Karpas-422 (cell line): ENCODE measurements at places on chromosomes 1 and 21. TPM values are rescaled to one million over a fixed set of nuclear protein-coding genes. Genes with fewer than 3 reads are reported as not detected.
A peak's percentile ranks its signal among the peaks of the same experiment; 100 is the strongest.

SELL gene
- total RNA-seq = not detected in 2 replicates

GRCh38 chr1:20187813-20188454 lies 1.6 kb upstream of the PLA2G2C start:
- H3K36me3 ChIP-seq = no peaks in the 10 kb centered on the region
- H3K27ac ChIP-seq = no peak overlapping the region
- peaks cover 29% of the 10 kb centered on the region for H3K4me1 ChIP-seq
- H3K27me3 ChIP-seq = no peaks in the 10 kb centered on the region
- H3K4me3 ChIP-seq = no peak overlapping the region
- no peak for DNase-seq

- peaks cover 4% of the 10 kb centered on the region; the same call in 1 of the 2 replicates for H3K4me1 ChIP-seq
- DNase-seq = no peak
- H3K27ac ChIP-seq = no peak overlapping the region
- no peaks in the 10 kb centered on the region for H3K36me3 ChIP-seq
These were observed 90.9 kb downstream of the TMEM200B start for GRCh38 chr1:29032841-29033240.

DNA sequence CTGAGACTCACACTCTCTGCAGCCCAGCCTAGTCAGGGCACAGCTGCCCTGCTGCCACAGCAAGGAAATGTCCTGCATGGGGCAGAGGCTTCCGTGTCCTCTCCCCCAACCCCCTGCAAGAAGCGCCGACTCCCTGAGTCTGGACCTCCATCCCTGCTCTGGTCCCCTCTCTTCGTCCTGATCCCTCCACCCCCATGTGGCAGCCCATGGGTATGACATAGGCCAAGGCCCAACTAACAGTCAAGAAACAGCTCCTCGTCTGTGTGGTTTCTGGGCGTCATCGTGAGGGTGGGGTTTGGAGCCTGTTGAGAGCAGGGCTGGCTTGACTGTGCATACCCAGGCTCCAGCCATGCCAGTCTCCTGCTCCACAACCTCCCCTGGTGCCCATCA lies 19.5 kb downstream of the FAAH start:
- H3K4me1 ChIP-seq = no peaks in the 10 kb centered on the region
- DNase-seq = peak; percentile 74
- no peaks in the 10 kb centered on the region for H3K36me3 ChIP-seq
- H3K27me3 ChIP-seq = no peaks in the 10 kb centered on the region; the same call in 1 of the 2 replicates

TMEM234 gene
- total RNA-seq = 11.2 and 11.6 TPM in 2 replicates

DNA sequence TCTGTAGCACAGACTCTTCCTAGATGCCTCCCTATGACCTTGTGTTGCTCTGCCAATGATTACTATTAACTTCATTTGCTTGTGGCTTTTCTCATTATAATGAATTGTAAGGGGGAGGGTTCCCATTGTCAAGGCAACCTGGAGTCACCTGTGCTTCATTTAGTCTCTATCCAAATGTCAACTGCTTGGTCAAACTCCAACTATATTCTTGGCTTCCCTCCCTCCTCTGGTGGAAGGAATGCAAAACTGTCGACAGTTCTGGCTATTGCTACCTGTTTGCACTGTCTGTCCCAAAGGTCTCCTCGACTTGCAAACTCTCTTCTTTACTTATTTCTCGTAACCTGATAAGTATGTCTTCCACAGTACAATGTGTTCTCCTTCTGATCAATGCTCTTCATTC lies 100.3 kb downstream of the CACNA1E start:
- no peaks in the 10 kb centered on the region for H3K36me3 ChIP-seq
- no peak overlapping the region for H3K27ac ChIP-seq
- H3K4me1 ChIP-seq = no peaks in the 10 kb centered on the region
- no peak overlapping the region for H3K4me3 ChIP-seq

NR5A2 gene
- not detected in 2 replicates for total RNA-seq

NFIA gene
- 15.8 and 38.3 TPM in 2 replicates for total RNA-seq

DNA sequence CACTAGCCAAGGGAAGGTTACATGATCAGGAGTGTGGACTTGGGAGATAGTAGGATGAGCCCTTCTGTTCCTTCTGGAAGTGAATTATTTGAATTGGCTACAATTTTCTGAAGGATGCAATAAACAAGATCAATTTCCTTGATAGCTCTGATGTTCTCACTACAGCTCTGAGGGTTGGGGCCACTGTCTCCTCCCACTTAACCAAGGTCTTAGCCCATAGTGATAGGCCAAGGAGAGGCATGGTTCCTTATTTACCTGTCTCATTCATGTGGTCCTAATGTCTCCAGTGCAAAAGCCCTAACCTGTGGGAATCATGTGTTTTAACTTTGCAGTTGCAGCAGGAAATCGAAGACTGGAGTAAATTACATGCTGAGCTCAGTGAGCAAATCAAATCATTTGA lies 34.8 kb downstream of the MIA3 start:
- H3K27ac ChIP-seq = no peak overlapping the region
- DNase-seq = no peak
- no peak overlapping the region for H3K4me3 ChIP-seq
- H3K4me1 ChIP-seq = no peaks in the 10 kb centered on the region; the same call in 1 of the 2 replicates

DISP3 gene
- 0.04 and 0.25 TPM in 2 replicates for total RNA-seq

- no peak overlapping the region for H3K4me3 ChIP-seq
- no peaks in the 10 kb centered on the region for H3K4me1 ChIP-seq
- H3K27me3 ChIP-seq = no peaks in the 10 kb centered on the region
- DNase-seq = no peak
- no peaks in the 10 kb centered on the region for H3K36me3 ChIP-seq
- no peak overlapping the region for H3K27ac ChIP-seq
These were observed 67.1 kb upstream of the CAPZB start for GRCh38 chr1:19552291-19553010.

- H3K4me1 ChIP-seq = no peaks in the 10 kb centered on the region
- no peaks in the 10 kb centered on the region for H3K36me3 ChIP-seq
These were observed 13.5 kb downstream of the COL6A1 start for GRCh38 chr21:45994759-45995685.

- H3K36me3 ChIP-seq = no peaks in the 10 kb centered on the region
- no peaks in the 10 kb centered on the region for H3K27me3 ChIP-seq
- peaks cover 26% of the 10 kb centered on the region for H3K4me1 ChIP-seq
- DNase-seq = peak; percentile 85
- no peak overlapping the region for H3K27ac ChIP-seq
- H3K4me3 ChIP-seq = no peak overlapping the region
These were observed 83.9 kb downstream of the FASLG start for GRCh38 chr1:172742599-172743500.

GRCh38 chr1:151175041-151175741 lies 590 bp downstream of the TMOD4 start:
- no peak overlapping the region for H3K4me3 ChIP-seq
- no peaks in the 10 kb centered on the region for H3K27me3 ChIP-seq
- peaks cover 14% of the 10 kb centered on the region; the same call in 1 of the 2 replicates for H3K36me3 ChIP-seq
- no peaks in the 10 kb centered on the region for H3K4me1 ChIP-seq

C1orf74 gene
- 3.2 and 4.0 TPM in 2 replicates for total RNA-seq

GPR153 gene
- 3.4 and 3.9 TPM in 2 replicates for total RNA-seq

CR1 gene
- not detected in 2 replicates for total RNA-seq

TNNT2 gene
- 0.11 and 0.37 TPM in 2 replicates for total RNA-seq

TEX38 gene
- 0.37 TPM in 1 of 2 replicates, not detected in the other for total RNA-seq

GRCh38 chr1:197141575-197141974 lies 4.9 kb downstream of the ASPM start:
- DNase-seq = no peak
- peaks cover 36% of the 10 kb centered on the region for H3K4me1 ChIP-seq
- H3K27me3 ChIP-seq = no peaks in the 10 kb centered on the region
- no peak overlapping the region for H3K4me3 ChIP-seq
- no peak overlapping the region for H3K27ac ChIP-seq
- peaks cover 48% of the 10 kb centered on the region for H3K36me3 ChIP-seq

DNA sequence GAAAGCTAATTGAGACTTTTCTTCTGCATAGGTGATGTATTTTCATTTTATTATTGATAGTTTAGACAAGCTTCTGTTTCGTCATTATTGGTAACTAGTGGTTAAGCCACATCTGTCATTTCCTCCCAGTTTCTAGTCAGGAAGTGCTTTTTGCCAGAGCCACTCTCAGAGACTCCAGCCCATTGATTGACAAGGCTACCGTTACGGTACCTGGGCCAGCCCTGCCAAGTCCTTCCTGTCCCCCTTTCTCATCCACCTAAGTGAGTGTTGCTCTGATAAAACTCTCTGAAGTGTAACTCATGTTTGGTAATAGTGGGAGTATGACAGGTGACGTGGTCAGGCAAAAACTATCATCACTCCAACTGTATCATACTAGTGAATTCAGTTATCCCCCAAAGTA lies 29.6 kb upstream of the AGL start:
- no peak overlapping the region for H3K4me3 ChIP-seq
- DNase-seq = no peak
- H3K36me3 ChIP-seq = no peaks in the 10 kb centered on the region
- no peaks in the 10 kb centered on the region; the same call in 1 of the 2 replicates for H3K4me1 ChIP-seq
- H3K27me3 ChIP-seq = no peaks in the 10 kb centered on the region
- no peak overlapping the region for H3K27ac ChIP-seq

GRCh38 chr1:36135330-36135667 lies 10.3 kb upstream of the COL8A2 start:
- no peaks in the 10 kb centered on the region for H3K27me3 ChIP-seq
- H3K4me3 ChIP-seq = no peak overlapping the region
- no peaks in the 10 kb centered on the region for H3K4me1 ChIP-seq
- DNase-seq = no peak
- H3K27ac ChIP-seq = no peak overlapping the region

TSNAX gene
- 29.0 and 45.4 TPM in 2 replicates for total RNA-seq

DNA sequence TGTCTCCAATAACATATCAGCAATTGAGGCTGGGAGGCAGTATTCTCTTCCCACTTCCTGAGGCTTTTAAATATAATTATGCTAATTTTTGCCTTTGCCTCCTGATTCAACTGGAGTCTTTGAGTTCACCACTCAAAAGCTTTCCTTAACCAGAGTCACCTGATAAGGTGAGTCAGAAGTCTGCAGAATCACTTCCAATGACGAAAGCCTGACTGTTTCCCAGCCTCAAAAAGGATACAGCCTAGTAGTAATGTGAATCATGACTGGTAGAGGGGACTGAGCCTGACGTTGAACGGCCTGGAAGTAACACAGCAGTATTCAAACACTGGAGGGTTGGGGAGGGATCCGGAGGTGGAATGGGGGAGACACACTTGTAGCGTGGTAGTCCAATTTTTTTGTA lies 10.4 kb upstream of the MRPL9 start:
- no peaks in the 10 kb centered on the region for H3K4me1 ChIP-seq
- no peaks in the 10 kb centered on the region for H3K27me3 ChIP-seq
- no peaks in the 10 kb centered on the region for H3K36me3 ChIP-seq
- DNase-seq = no peak

GRCh38 chr1:200116324-200116723 lies 88.8 kb downstream of the NR5A2 start:
- no peaks in the 10 kb centered on the region for H3K4me1 ChIP-seq
- H3K27ac ChIP-seq = no peak overlapping the region
- no peaks in the 10 kb centered on the region for H3K36me3 ChIP-seq
- no peak overlapping the region for H3K4me3 ChIP-seq
- no peaks in the 10 kb centered on the region for H3K27me3 ChIP-seq
- DNase-seq = peak; percentile 19

DNA sequence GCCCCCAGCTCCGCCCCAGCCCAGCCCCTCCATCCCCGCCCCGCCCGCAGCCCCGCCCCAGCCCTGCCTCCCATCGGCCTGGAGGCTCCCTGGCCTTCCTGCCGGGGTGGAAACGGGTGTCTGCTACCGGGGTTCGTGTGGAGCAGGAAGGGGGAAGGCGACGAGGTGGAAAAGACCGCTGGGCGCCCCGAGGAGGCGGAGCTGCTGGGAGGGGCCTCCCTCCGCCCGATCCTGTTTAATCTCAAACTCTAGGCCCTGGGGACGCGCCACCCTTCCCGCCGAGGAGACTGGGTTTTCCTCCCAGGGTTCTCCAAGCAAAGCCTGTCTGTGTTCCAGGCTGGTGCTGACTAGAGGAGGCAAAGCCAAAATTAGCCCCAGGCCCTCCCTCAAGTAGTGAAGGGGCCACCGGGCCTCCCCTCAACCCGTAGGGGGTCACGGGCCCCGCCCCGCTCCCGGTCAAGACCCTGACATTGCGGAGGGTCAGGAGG lies 16.2 kb upstream of the TTLL10 start:
- DNase-seq = peak; percentile 84
- no peaks in the 10 kb centered on the region for H3K27me3 ChIP-seq
- H3K36me3 ChIP-seq = no peaks in the 10 kb centered on the region
- H3K4me1 ChIP-seq = peaks cover 12% of the 10 kb centered on the region
- H3K4me3 ChIP-seq = peak overlapping the region; percentile 93

SLC5A9 gene
- total RNA-seq = not detected in 2 replicates

- no peak overlapping the region for H3K27ac ChIP-seq
- no peak overlapping the region for H3K4me3 ChIP-seq
- no peaks in the 10 kb centered on the region for H3K27me3 ChIP-seq
- no peak for DNase-seq
- H3K4me1 ChIP-seq = no peaks in the 10 kb centered on the region
These were observed 147.4 kb upstream of the USP24 start for GRCh38 chr1:55362558-55362957.

DNA sequence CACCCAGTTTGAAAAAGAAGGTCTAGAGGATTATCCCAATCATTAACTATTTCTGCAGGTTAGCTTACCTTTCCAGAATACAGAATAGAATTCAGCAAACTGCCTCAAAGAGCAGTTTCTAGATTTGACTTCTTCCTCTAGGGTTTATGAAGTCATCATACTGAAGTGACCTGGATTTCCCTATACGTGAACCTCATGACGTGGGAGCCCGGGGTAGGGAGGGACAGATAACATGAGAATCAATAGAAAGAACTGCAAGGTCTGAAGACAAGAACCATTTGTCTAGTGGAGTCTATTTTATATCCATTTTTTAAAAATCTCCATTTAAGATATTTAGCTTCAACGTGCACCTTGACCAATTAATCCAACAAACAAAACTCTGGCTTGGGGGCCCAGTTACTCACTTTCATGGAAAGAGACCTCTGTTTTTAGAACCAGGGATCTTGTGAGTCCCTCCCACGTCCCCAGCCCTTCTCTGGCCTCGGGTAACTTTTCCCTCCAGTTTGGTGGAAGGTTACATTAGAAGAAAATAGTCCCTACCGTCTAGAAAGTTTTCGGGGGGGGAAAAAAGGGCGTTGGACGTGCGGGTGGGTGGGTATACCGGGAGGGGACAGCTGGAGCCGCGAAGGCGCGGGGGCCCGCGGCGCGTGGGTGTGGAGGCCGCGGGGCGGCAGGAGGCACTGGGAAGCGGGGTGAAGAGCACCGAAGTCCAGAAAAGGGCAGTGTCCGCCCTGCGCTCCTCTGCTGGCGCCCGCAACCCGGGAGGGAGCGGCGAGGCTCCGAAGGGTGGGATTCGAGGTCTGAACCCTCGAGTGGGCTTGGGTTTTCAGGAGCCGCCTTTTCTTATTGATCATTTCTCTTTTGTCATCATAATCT lies 13.8 kb upstream of the POGZ start:
- H3K27ac ChIP-seq = no peak overlapping the region
- DNase-seq = peak; percentile 50
- peak overlapping the region; percentile 53 for H3K4me3 ChIP-seq
- H3K4me1 ChIP-seq = peaks cover 8% of the 10 kb centered on the region
- H3K27me3 ChIP-seq = no peaks in the 10 kb centered on the region
- H3K36me3 ChIP-seq = no peaks in the 10 kb centered on the region

ACTL8 gene
- total RNA-seq = 0.11 TPM in 1 of 2 replicates, not detected in the other

DNA sequence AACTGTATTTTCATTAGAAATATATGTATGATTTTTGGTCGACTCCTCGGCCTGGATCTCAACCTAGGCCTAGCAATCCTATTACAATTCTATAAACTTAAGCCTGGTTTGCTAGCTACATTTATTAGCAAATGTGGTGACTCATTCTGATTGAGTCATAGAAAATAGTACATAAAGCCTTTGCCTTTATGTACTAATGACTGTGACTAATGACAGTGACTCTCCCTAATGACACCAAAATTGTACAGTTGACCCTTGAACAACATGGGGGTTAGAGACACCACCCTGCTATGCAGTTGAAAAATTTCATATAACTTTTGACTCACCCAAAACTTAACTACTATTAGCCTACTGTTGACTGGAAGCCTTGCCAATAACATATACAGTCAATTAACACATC lies 78.9 kb downstream of the CLEC20A start:
- no peaks in the 10 kb centered on the region for H3K27me3 ChIP-seq
- H3K36me3 ChIP-seq = no peaks in the 10 kb centered on the region
- H3K27ac ChIP-seq = no peak overlapping the region
- DNase-seq = no peak
- no peak overlapping the region for H3K4me3 ChIP-seq

PRDM15 gene
- total RNA-seq = 3.0 and 14.6 TPM in 2 replicates
